ENCODE measurements at places on chromosomes 7 and 10.

- DNase-seq, result no peak
Observed at GRCh38 chr7:106644999-106645398, 16.0 kb downstream of the CCDC71L start.

GRCh38 chr7:106031300-106032035 lies 68.4 kb downstream of the CDHR3 start:
- DNase-seq, result no peak

- no peak for DNase-seq
Observed at GRCh38 chr7:151539088-151539671, 19.5 kb upstream of the RHEB start.

- DNase-seq, result no peak
Observed at GRCh38 chr10:128624656-128625530, 498.7 kb upstream of the MKI67 start.

GRCh38 chr10:95319239-95319638 lies 28.4 kb upstream of the PDLIM1 start:
- no peak for DNase-seq

DNA sequence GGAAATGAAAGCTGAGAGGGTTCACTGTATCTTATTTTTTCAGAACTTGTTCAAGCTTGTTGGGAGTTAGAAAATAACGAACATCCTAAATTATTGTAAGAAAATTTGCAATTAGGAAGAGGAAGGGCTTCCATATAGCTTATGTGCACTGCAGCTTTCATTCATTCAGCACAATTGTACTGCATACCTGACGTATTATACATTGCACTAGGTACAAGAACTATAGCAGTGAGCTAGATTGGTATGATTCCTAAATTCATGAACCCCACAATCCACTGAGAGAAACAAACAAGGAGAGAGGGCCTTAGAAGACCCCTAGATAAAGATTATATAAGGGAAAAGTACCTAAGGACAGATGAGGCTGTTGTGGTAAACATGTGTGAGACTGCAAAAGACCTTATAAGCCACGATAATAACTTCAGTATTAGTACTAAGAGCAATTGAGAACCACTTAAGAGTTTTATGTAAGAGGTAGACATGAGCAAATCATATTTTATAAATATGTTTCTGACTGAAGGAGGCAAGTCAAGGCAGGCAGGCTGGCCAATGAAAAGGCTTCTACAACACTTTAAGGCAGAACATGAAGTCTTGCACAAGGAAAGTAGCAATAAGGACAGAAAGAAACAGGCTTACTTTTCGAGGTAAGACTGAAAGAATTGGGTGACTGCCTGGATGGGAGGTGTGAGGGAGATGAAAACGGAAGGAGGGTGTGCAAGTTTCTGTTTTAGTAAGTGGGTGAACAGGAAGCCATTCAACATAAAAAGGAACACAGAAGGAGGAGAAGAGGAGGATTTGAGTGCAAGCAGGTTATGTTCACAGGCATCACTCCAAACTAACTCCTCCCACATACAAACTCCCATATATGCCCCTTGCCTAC lies 77.9 kb upstream of the LRRN3 start:
- no peak for DNase-seq

DNA sequence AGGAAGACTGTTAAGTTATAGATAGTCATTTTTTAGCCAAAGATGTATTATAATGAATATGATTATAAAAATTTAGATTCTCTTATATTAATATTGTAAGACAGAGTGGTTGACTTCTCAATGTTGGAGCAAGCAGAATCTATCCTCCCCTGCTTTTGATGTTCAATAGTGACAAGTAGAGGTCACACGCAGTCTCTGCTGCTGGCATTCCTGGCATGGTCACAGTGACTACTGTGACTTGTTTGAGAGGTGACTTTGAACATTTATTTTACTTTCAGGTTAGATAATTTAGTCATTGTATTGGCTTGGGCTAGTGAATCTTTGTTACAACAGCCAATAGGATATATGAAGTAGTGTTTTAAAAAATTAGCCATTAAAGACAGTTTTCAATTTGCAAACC lies 13.7 kb upstream of the CD36 start:
- DNase-seq, result no peak

GRCh38 chr7:98956937-98957336 lies 78.6 kb downstream of the TRRAP start:
- DNase-seq, result no peak

DNA sequence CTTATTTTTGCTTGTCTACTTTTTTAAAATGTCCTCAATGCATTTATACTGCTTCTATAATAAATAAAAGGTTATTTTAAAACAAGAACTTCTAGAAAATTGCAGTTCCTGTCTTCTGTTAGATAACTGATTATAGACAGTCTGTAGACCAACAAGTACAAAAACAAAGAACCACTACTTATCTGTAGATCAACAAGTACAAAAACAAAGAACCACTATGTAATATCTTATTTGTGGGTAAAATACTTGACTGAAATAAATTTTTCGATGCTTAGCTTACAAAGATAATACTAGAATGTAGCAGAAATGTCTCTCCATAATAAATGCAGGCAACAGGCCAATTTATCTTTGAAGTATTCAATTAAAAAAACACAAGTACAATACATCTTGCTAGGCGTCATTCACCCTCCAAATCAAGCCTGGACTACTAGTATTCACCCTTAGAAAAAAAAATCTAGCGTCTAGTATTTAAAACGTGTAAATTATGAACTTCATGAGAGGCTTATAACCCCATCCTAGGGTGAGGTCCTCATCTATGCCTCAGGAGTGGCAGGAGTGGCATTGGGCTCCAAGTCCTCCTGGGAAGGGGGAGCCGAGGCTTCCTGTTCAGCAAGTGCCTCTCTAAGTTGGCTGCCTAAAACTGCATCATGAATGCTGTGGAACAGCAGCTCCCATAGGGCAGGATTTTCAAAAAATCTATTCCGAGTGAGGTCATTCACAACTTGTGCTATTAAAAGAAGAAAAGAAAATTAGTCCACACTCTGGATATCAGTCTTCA lies 26.6 kb downstream of the PSMC2 start:
- no peak for DNase-seq

DNA sequence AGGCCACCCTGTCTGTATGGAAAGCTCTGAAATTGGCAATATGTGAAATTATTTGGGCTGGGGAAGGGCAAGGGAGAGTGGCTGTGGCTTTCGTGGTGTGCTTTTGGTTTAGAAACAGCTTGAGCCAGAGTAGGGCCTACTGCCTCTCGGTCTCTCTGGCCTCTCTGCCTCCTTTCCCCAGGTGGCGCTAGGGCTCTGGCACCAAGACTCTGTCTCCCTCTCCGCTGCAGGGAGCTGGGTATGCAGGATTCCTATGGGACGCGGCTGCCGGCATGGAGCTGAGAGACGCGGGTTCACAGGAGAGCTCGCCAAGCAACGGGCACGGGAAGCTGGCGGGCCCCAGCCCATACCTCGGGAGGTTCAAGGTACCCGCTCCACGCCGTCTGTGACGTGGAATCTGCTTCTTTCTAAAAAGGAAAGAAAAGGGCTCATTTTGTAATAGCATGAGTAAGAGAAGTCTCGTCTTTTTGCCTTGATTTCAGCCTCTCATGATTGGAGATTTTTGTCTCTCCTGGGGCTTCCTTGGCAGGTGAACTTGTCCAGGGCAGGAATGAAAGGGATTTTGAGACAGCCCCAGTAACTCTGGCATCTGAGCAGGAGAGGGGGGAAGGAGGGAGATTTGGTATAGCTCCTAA lies 105.1 kb upstream of the ANLN start:
- no peak for DNase-seq

GRCh38 chr7:18614841-18615240 lies 119.3 kb downstream of the HDAC9 start:
- no peak for DNase-seq

GRCh38 chr7:93566876-93567275 lies 7.6 kb downstream of the CALCR start:
- no peak for DNase-seq

DNA sequence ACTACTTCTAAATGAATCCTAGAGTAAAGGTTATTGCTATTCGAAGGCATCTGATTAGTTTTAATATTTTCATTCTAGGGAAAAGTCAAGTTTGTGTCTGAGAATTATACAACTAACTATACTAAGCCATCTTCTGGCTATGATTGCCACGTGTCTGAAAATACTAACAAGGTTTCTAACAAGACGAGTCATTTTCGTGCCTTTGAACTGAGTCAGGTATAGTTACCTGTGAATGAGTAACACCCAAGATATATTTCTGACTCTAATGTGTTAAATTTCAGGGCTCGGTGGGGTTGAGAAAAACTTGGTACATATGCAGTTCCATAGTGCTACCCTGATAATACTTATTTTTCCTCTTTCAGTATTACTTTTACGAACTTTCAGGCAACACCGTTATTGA lies 35.5 kb downstream of the TASOR2 start:
- no peak for DNase-seq

DNA sequence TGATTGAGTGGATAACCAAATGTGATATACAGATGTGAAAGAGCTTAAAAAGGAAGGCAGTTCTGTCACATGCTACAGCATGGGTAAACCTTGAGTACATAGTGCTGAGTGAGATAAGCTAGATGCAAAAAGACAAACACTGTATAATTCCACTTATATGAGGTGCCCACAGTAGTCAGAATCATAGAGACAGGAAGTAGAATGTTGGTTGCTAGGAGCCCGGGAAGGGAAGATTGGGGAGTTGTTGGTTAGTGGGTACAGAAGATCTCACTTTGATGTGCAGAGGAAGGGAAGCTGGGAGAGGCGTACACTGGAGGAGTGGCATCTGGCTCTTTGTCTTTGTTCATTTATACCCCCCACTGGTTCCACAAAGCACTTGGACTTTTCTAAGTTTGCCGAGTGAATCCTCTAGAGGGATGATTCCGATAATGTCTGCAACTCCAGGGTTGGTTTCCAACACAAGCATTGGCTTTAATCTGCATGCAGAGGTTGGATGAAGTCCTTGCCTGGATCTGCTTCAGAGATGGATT lies 39.5 kb downstream of the TSPAN14 start:
- no peak for DNase-seq

DNA sequence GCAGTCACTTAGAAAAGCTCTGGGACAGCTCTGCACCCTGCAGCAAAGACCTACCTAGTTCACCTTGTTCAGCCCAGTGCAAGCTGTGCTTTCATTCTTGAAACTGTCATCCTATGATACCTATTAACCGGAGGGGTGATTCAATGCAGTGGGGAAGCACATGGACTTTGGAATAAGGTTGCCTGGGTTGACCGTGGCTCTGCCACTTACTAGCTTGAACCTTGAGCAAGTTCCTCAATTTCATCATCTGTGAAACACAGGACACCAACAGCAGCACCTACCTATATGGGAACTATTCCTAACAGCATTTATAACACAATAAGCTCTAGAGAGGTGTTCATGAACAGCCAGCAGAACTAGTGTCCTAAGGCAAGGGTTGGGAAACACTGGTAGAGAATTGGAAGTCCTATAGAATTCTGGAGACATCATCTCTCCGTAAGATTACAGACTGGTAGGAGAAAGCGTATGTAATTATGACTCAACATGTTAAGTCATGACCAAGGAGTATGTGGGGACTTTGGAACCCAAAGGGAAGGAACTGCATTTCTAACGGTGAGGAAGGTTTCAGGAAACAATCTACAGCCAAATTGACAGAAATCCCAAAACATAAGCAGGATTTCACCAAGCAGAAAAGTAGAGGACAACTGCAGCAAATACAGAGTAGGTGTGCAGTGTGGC lies 270.0 kb downstream of the USP6NL start:
- DNase-seq, result no peak

DNA sequence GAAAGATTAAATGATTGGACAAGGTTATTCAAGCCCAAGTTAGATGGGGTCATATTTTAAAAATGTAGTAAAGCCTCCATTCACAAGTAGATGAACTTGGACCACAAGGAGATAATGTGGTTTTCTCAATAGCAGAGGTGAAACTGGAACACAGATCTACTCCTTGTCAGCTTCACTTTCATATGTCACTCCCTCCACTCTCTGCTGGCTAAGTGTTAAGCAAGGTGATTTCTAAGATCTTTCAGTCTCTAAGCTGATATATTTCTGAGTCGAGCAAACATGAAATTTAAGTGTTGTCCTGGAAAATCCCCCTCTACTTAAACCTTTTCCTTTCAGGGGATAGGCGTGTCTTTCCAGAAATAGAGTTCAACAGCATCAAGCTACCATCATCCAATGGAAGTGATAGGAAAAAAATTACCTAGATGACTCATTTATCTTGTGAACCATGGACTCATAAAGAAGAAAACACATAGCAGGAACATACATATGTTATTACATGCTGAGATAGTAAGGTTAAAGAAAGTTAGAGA lies 275.0 kb downstream of the PTEN start:
- no peak for DNase-seq

- DNase-seq, result no peak
Observed at GRCh38 chr10:95537542-95537927, 23.6 kb downstream of the SORBS1 start.

- no peak for DNase-seq
Observed at GRCh38 chr10:12218991-12219390, 23.0 kb downstream of the CDC123 start.
